ENCODE measurements at places on chromosomes 11 and 22.

- DNase-seq = no peak
- no peaks in the 10 kb centered on the region for H3K27me3 ChIP-seq
- H3K4me1 ChIP-seq = no peaks in the 10 kb centered on the region
- H3K36me3 ChIP-seq = no peaks in the 10 kb centered on the region
Observed at GRCh38 chr11:132278801-132279574, 908.6 kb downstream of the NTM start.

GRCh38 chr11:68003846-68004550 lies at the start of gene UNC93B1:
Gene UNC93B1 (minus strand): TSS chr11:68004097. CDS start chr11:68004043, 54 bp downstream.
- H3K27ac ChIP-seq = peak within 1 kb of the TSS; percentile 43
- H3K4me3 ChIP-seq = peak within 1 kb of the TSS; percentile 60
- H3K36me3 ChIP-seq = peaks cover 5% of the 10 kb centered on the region
- H3K27me3 ChIP-seq = no peaks in the 10 kb centered on the region

GRCh38 chr11:20762980-20763379 lies 93.6 kb downstream of the NELL1 start:
- no peaks in the 10 kb centered on the region for H3K27me3 ChIP-seq
- H3K4me1 ChIP-seq = no peaks in the 10 kb centered on the region
- no peaks in the 10 kb centered on the region for H3K36me3 ChIP-seq
- H3K4me3 ChIP-seq = no peak overlapping the region
- no peak for DNase-seq

- H3K4me3 ChIP-seq = peak overlapping the region; percentile 29
- H3K36me3 ChIP-seq = peaks cover 30% of the 10 kb centered on the region
- H3K4me1 ChIP-seq = no peaks in the 10 kb centered on the region
- no peaks in the 10 kb centered on the region for H3K27me3 ChIP-seq
Observed at GRCh38 chr22:40462195-40462984, 92.0 kb downstream of the SGSM3 start.

Measured in esophagus squamous epithelium (tissue), 5 donors.